Left cardiac atrium (tissue), 4 donors: ENCODE measurements at places on chromosomes 5 and 9. TPM values are rescaled to one million over a fixed set of nuclear protein-coding genes. Genes with fewer than 3 reads are reported as not detected.

Gene HNRNPA0
- total RNA-seq: 14.3 TPM

Gene CDC20B
- not detected for total RNA-seq

Gene RANBP17
- 7.3 TPM for total RNA-seq

Gene NTNG2
- total RNA-seq: 6.5 TPM

Gene INSL4
- total RNA-seq: not detected

Gene EGFL7
- 86.6 TPM for total RNA-seq

Gene PPP3R2
- not detected for total RNA-seq

Gene C9orf50
- not detected for total RNA-seq

Gene PCDHGB3
- 3.9 TPM for total RNA-seq

Gene PTAR1
- 34.5 TPM for total RNA-seq

Gene FYB1
- total RNA-seq: 13.4 TPM

Gene TAF11L5
- not detected for total RNA-seq

Gene IFNA2
- not detected for total RNA-seq

Gene CDK5RAP2
- 48.0 TPM for total RNA-seq

Gene EGFLAM
- 9.9 TPM for total RNA-seq

Gene NMUR2
- total RNA-seq: 0.21 TPM

Gene PCDHGA8
- 3.7 TPM for total RNA-seq

Gene DOCK2
- total RNA-seq: 17.2 TPM

Gene SARDH
- 1.4 TPM for total RNA-seq

Gene ANKRD33B
- 4.8 TPM for total RNA-seq

Gene PLK2
- total RNA-seq: 130 TPM

Gene C9orf152
- not detected for total RNA-seq

Gene CDO1
- 12.9 TPM for total RNA-seq

Gene MCC
- total RNA-seq: 28.6 TPM

Gene GFRA3
- 0.92 TPM for total RNA-seq

Gene LCN15
- total RNA-seq: 1.1 TPM

Gene NIPAL4
- total RNA-seq: 1.8 TPM

Gene ANP32B
- total RNA-seq: 55.2 TPM

Gene SAPCD2
- 0.44 TPM for total RNA-seq

Gene SLC34A1
- not detected for total RNA-seq

Gene DND1
- 0.35 TPM for total RNA-seq

Gene GARNL3
- 11.2 TPM for total RNA-seq

Gene C9orf153
- total RNA-seq: 0.41 TPM

Gene NCS1
- 11.5 TPM for total RNA-seq

Gene ADAMTS16
- total RNA-seq: not detected

Gene FOXD4
- not detected for total RNA-seq

Gene ZFP2
- 1.2 TPM for total RNA-seq

Gene PHF24
- total RNA-seq: 0.32 TPM

Gene RNF180
- total RNA-seq: 22.9 TPM

Gene TMEM174
- not detected for total RNA-seq

Gene TPM2
- 523 TPM for total RNA-seq

Gene DAB2IP
- 41.6 TPM for total RNA-seq

Gene RNF208
- total RNA-seq: 18.1 TPM

Gene OBP2B
- not detected for total RNA-seq

Gene GGTA1
- total RNA-seq: 8.3 TPM

Gene GRIN1
- not detected for total RNA-seq

Gene GRXCR2
- total RNA-seq: 1.9 TPM

Gene AK8
- 0.18 TPM for total RNA-seq

Gene PRPF4
- 9.9 TPM for total RNA-seq

Gene UHRF2
- total RNA-seq: 18.0 TPM

Gene AFAP1L1
- total RNA-seq: 32.8 TPM

Gene RNF183
- total RNA-seq: not detected

Gene SIL1
- 42.5 TPM for total RNA-seq

Gene CARTPT
- total RNA-seq: not detected

Gene HEMGN
- total RNA-seq: 0.10 TPM

Gene CFAP90
- 0.16 TPM for total RNA-seq

Gene NUTM2G
- total RNA-seq: not detected

Gene SPATA31A3
- not detected for total RNA-seq

Gene WNT8A
- not detected for total RNA-seq
